T-helper 2 cell treated with Interferon-gamma antibody and Interleukin-4, amounts not matched to agents 5 μg/mL and 100 μg/mL, for 36 hours (primary cell): ENCODE measurements at places on chromosomes 4 and X.

DNA sequence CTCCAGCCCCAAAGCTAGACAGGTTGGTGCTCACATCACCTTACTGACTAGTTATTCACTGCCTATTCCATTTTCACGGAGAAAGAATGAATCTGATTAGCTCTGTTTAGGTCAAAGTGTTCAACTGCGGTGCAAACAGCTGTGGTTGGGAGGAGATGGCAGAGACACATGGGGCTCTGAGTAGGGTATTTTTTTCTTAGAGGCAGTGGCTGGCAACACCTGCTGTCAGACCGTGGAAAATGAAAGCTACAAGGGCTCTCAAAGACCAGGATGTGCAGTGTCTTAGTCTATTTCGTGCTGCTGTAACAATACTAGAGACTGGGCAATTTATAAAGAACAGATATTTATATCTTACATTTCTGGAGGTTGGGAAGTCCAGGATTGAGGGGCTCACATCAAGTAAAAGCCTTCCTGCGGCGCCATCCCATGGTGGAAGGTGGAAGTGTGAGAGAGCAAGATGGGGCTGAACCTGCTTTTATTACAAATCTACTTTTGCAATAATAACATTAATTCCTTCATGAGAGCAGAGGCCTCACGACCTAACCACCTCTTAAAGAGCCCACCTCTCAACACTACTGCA is 10.6 kb downstream of the NYX start:
- no peak overlapping the region for H3K4me3 ChIP-seq
- H3K36me3 ChIP-seq = peaks cover 2% of the 10 kb centered on the region
- H3K4me1 ChIP-seq = peaks cover 10% of the 10 kb centered on the region
- H3K27ac ChIP-seq = peak overlapping the region; percentile 13
- H3K27me3 ChIP-seq = no peaks in the 10 kb centered on the region

- H3K27me3 ChIP-seq = no peaks in the 10 kb centered on the region
- no peaks in the 10 kb centered on the region for H3K4me1 ChIP-seq
- no peaks in the 10 kb centered on the region for H3K36me3 ChIP-seq
- no peak overlapping the region for H3K4me3 ChIP-seq
- no peak overlapping the region for H3K27ac ChIP-seq
These were observed 56.3 kb downstream of the FHDC1 start for GRCh38 chr4:152992466-152992865.

DNA sequence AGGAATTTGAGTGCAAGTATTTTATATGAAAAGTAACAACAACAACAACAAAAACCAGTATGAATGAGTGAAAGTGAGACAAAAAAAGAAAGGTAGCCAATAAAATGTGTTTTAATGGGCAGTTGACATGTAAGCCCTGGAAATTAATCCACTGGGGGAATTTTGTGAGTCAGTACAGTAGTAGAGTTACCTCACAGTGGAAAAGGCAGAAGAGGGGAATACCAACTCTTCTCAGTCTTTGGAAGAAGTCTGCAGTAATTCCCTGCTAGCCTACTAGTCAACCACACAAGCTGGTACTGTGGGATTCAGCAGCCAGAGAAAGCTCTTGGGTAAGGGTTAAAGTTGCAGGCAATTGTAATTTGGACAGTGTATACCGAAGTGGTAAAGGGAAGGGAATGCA is 76.3 kb upstream of the IL15 start:
- no peaks in the 10 kb centered on the region for H3K4me1 ChIP-seq
- H3K36me3 ChIP-seq = no peaks in the 10 kb centered on the region
- H3K27ac ChIP-seq = no peak overlapping the region

GRCh38 chr4:80312124-80312523 is 23.4 kb upstream of the CFAP299 start:
- H3K27ac ChIP-seq = no peak overlapping the region
- no peaks in the 10 kb centered on the region for H3K36me3 ChIP-seq
- no peak overlapping the region for H3K4me3 ChIP-seq
- DNase-seq = no peak
- H3K4me1 ChIP-seq = no peaks in the 10 kb centered on the region
- no peaks in the 10 kb centered on the region for H3K27me3 ChIP-seq

- H3K4me3 ChIP-seq = no peak overlapping the region
- DNase-seq = no peak
- H3K27me3 ChIP-seq = peaks cover 2% of the 10 kb centered on the region
These were observed 27.6 kb upstream of the SRD5A3 start for GRCh38 chr4:55318175-55319129.

GRCh38 chrX:15877380-15877779 is 22.8 kb upstream of the AP1S2 start:
- H3K27ac ChIP-seq = no peak overlapping the region
- H3K4me1 ChIP-seq = peaks cover under 1% of the 10 kb centered on the region
- H3K27me3 ChIP-seq = no peaks in the 10 kb centered on the region
- H3K36me3 ChIP-seq = no peaks in the 10 kb centered on the region

- no peaks in the 10 kb centered on the region for H3K36me3 ChIP-seq
- H3K27me3 ChIP-seq = peaks cover 30% of the 10 kb centered on the region
- peak overlapping the region; percentile 67 for H3K4me3 ChIP-seq
- no peaks in the 10 kb centered on the region for H3K4me1 ChIP-seq
These were observed 128.1 kb downstream of the LAS1L start for GRCh38 chrX:65406532-65406931.

GRCh38 chr4:4323705-4324534 is 33.9 kb downstream of the ZBTB49 start:
- DNase-seq = no peak
- no peaks in the 10 kb centered on the region for H3K27me3 ChIP-seq
- no peak overlapping the region for H3K27ac ChIP-seq
- peaks cover 7% of the 10 kb centered on the region for H3K36me3 ChIP-seq
- H3K4me1 ChIP-seq = no peaks in the 10 kb centered on the region

GRCh38 chrX:119290476-119290875 is 54.4 kb downstream of the PGRMC1 start:
- no peak overlapping the region for H3K27ac ChIP-seq
- H3K4me3 ChIP-seq = no peak overlapping the region
- no peaks in the 10 kb centered on the region for H3K27me3 ChIP-seq

GRCh38 chrX:28472926-28473325 is 114.3 kb upstream of the IL1RAPL1 start:
- no peaks in the 10 kb centered on the region for H3K4me1 ChIP-seq
- DNase-seq = no peak
- no peak overlapping the region for H3K27ac ChIP-seq
- H3K4me3 ChIP-seq = no peak overlapping the region
- H3K27me3 ChIP-seq = no peaks in the 10 kb centered on the region

DNA sequence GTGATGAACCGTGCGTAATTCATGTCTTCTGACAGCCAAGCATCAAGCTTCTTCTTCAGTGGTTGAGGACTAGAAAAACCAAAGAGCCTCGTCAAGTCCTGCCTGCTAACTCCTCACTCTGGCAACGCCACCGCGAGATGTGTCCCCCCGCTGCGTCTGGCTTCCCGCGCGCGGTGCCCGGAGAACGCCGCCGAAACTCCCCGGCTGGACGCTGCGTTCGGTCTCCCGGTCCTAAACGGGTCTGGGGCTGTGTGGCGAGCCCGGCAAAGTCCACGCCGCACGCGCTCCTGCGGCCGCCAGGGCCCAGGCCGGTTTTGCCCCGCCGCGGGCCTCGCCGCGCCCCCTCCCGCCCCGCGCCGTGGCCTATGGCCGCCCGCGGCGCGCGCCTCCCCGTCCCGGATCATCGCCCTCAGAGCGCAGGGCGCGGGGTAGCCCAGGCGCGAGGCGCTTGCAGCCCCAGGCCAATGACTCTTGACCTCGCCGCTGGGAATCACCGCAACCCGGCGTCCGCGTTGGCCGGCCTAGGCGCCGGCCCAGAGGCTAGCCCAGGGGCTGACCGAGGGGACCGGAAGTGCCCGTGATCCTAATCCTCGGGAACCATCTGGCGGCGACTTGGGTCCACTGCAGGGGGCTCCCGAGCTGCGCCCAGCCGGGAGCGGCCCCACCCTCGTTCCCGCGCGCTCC is at the start of gene AADAT:
Gene AADAT (minus strand): TSS at position 289 of the 684 bp plus-strand sequence. CDS start 266 bp downstream, at position 23.
- H3K27me3 ChIP-seq = peaks cover 34% of the 10 kb centered on the region
- H3K27ac ChIP-seq = no peak within 1 kb of the TSS
- H3K36me3 ChIP-seq = no peaks in the 10 kb centered on the region
- H3K4me3 ChIP-seq = peak within 1 kb of the TSS; percentile 50
- DNase-seq = no peak

DNA sequence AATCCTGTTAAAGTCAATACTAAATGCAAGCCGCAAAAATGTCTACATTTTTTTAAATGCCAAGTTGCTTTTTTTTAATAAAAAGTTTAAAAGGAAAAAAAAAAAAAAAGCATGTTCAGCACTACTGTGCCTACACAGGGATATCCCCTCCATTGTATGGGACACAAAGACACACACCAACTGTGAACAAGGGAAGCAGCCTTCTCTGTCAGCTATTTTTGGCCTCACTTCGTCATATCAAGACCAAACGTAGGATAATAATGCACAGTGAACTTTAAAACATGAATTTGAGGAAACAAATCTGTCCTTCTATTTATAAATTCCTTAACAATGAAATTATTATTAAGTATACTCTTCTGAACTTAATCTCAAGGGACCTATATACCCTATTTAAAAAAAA is 4.4 kb downstream of the FBXW7 start:
- DNase-seq = no peak
- H3K4me1 ChIP-seq = peaks cover 38% of the 10 kb centered on the region
- H3K27ac ChIP-seq = no peak overlapping the region
- no peaks in the 10 kb centered on the region for H3K27me3 ChIP-seq
- peaks cover 30% of the 10 kb centered on the region for H3K36me3 ChIP-seq
- no peak overlapping the region for H3K4me3 ChIP-seq

DNA sequence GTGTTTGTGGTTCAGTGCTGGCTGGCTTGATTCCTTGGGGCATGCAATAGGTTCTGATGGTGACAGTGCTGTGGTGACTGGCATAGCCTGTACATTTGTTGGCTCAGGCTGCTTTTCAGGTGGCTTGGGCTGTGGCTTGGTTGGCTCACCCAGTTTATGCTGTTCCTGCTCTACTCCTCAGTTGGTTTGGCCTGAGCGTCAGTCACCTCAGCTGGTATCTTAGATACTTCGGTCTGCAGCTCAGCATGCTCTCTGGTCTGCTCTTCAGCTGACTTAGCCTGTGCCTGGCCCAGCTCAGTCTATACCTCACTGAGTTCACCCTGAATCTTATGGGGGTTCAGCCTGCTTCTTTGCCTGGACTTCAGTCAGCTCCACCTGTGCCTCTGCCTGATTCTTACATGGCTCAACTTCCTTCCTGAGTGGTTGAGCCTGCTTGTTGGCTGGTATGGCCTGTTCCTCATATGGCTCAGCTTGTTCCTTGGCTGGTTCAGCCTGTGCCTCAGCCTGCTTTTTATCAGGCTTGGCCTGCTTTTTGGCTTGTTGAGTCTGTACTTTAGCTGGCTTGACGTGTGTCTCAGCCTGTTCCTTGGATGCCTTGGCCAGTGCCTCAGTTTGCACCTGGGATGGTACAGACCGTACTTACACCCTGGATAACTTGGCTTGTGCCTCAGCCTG is 170.6 kb downstream of the MSN start:
- DNase-seq = no peak
- no peaks in the 10 kb centered on the region for H3K27me3 ChIP-seq
- no peaks in the 10 kb centered on the region for H3K36me3 ChIP-seq

DNA sequence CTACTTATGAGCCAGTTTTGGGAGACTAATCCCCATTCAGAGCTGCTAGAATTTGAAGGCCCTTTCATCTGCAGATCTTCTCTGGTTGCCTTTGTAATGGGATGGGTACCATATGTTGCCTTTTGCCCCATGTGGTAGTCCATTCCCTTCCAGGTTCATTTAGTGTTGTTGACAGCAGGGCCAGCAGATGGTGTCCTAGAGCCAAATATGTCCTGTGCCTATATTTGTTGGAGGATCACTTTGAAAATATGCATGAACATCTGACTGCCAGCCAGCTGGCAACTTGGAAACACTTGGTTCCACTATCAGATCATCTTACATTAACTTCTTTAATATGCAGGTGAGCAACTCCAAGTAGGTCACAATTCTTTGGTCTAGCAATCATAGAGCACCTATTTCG is 30.4 kb downstream of the CFAP299 start:
- no peak for DNase-seq
- no peak overlapping the region for H3K4me3 ChIP-seq
- H3K27ac ChIP-seq = no peak overlapping the region
- no peaks in the 10 kb centered on the region for H3K36me3 ChIP-seq
- no peaks in the 10 kb centered on the region for H3K4me1 ChIP-seq
- H3K27me3 ChIP-seq = peaks cover 2% of the 10 kb centered on the region

DNA sequence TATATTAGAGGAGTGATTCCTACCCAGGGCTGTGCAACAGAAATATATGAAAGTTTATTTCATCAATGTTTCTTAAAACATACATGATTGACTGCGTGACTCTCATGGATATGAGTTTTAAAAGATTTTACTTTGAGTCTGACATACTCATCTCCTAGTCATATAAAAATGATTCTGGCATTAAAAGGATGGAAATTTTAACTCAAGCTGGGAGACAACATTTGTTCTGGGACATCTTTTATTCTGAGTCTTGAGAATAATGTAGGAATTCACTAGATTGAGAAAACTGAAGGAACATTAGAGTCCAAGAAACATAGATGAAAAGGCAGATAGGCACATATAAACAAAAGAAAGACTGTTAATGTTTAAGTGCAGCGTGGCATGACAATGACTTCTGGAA is 649.6 kb downstream of the SPRY1 start:
- H3K4me1 ChIP-seq = no peaks in the 10 kb centered on the region
- no peaks in the 10 kb centered on the region for H3K36me3 ChIP-seq
- DNase-seq = no peak
- no peak overlapping the region for H3K4me3 ChIP-seq

GRCh38 chr4:81257021-81257420 is 42.0 kb upstream of the PRKG2 start:
- no peaks in the 10 kb centered on the region for H3K4me1 ChIP-seq
- H3K27ac ChIP-seq = no peak overlapping the region
- no peak for DNase-seq
- H3K27me3 ChIP-seq = no peaks in the 10 kb centered on the region
- no peak overlapping the region for H3K4me3 ChIP-seq
- no peaks in the 10 kb centered on the region for H3K36me3 ChIP-seq

- no peak overlapping the region for H3K4me3 ChIP-seq
- no peak overlapping the region for H3K27ac ChIP-seq
- H3K27me3 ChIP-seq = no peaks in the 10 kb centered on the region
- H3K36me3 ChIP-seq = no peaks in the 10 kb centered on the region
- no peak for DNase-seq
These were observed 195.9 kb downstream of the KDR start for GRCh38 chr4:54929459-54929858.

- H3K4me1 ChIP-seq = no peaks in the 10 kb centered on the region
- DNase-seq = peak; percentile 5
- H3K36me3 ChIP-seq = no peaks in the 10 kb centered on the region
These were observed 265.1 kb upstream of the MAD2L1 start for GRCh38 chr4:120331486-120332370.

- H3K27me3 ChIP-seq = no peaks in the 10 kb centered on the region
- no peak for DNase-seq
- H3K4me1 ChIP-seq = no peaks in the 10 kb centered on the region
- no peaks in the 10 kb centered on the region for H3K36me3 ChIP-seq
- no peak overlapping the region for H3K27ac ChIP-seq
- no peak overlapping the region for H3K4me3 ChIP-seq
These were observed 54.4 kb downstream of the KLHL13 start for GRCh38 chrX:118062048-118062789.

DNA sequence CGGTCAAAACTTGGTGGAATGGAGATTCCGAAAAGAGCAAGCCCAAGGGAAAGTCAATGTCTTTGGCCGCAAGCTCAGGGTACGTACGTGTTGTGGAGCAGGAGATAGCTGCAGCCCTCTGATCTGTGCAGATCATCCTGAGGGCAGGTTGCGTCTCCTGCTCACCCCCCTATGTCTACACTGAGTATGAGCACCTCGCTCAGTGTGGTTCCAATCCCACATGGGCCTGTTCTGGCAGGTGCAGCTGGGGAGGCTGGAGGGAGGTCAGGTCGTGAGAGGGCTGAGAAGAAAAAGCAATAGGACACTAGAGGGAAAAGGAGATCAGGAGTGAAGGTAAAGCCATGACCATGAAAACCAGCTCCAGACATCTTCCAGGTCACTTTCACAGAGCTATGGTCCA is 142.1 kb downstream of the DCTD start:
- no peak overlapping the region for H3K27ac ChIP-seq
- DNase-seq = no peak
- H3K4me3 ChIP-seq = no peak overlapping the region
- H3K36me3 ChIP-seq = no peaks in the 10 kb centered on the region
- no peaks in the 10 kb centered on the region for H3K27me3 ChIP-seq
- no peaks in the 10 kb centered on the region for H3K4me1 ChIP-seq
